Stimulated activated CD4-positive, alpha-beta T cell treated with anti-CD3 and anti-CD28 coated beads, Interleukin-4, amount 100 ng/mL, for 1 hour (primary cell): ENCODE measurements at places on chromosomes 2 and 18.

GRCh38 chr2:3182848-3183247 lies 194.8 kb downstream of the EIPR1 start:
- no peak for DNase-seq

- no peak for DNase-seq
Measured at GRCh38 chr2:9585486-9585885, 29.9 kb upstream of the ADAM17 start.

GRCh38 chr18:9296233-9297006 lies 38.2 kb upstream of the TWSG1 start:
- no peak for DNase-seq

- DNase-seq = no peak
Measured at GRCh38 chr2:161355106-161355505, 46.9 kb downstream of the PSMD14 start.

GRCh38 chr2:55843096-55843993 lies 80.2 kb downstream of the EFEMP1 start:
- DNase-seq = no peak

- no peak for DNase-seq
Measured at GRCh38 chr2:1478311-1479305, 65.3 kb downstream of the TPO start.

DNA sequence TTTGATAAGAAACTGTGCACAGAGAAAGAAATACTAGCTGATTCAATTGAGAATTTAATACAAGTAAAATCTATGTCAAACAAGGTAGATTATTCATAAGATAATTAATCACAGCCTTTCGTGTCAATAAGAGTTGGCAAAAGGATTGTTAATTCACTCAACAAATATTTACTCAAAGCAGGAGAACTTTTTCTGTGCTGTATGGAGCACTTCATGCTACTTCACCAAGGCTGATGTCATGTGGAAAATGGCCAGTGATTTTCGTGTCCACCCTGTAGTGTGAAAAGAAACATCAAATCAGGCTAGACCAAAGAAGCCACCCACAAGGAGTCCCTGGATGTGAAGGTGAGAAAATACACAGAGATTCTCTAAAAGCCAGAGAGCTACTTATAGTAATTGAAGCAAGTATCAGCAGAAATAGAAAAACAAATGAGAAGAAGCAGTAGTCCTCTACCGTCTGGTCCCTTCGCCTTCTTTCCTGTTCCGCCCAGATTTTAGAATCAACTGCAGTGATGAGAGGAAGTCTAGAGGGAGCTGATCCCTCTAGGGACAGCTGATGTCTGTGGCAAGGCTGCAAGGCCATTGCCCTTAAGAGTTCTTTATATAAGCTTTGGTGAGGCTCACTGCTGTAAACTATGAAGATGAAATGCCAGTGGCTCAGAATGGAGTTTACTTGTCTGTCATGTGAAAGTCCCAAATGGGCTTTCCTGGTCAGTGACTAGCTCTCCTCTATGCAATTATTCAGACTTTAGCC lies 201.3 kb upstream of the APCDD1 start:
- no peak for DNase-seq

- DNase-seq = no peak
Measured at GRCh38 chr2:42092084-42092996, 44.5 kb downstream of the PKDCC start.

DNA sequence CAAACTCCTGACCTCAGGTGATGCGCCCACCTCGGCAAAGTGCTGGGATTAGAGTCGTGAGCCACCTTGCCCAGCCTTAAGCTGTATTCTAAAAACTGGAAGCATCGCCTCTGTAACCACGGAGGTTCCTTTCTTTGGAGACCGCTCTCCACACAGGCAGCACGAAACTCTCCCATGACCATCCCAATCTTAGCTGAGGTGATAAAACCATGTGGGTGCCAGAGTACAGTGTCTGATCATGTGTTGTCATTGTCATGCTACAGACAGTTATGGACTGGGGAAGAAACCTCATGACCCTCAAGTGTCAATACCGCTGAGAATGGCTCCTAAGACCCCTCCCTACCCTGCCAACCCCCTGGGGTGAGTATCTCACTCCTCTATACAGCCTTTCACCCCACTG lies 41.4 kb upstream of the EPG5 start:
- DNase-seq = no peak

DNA sequence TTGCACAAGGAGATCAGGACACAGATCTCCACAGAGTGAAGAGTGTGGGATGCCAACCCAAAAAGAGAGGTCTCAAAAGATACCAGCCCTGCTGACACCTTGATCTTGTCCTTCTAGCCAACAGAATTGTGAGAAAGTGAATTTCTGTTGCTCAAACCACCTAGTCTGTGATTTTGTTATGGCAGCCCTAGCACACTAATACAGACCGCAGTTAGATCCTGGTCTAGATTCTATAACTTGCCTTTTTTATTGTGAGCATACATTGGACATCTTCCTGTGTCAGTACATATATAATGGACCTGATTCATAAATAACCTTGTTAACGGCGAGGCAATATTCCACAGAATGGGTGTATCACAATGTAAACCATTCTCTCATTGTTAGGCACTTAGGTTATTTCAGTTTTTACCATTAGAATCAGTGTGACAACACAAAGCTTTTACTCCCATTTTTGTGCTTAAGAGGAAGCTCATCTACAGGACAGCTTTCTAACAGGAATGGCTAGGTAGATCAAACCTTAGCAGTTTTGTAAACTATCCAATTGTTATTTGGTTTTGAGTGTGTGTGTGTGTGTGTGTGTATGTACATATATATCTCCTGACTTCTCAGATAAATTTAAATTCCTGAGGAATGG lies 89.0 kb downstream of the ACSL3 start:
- DNase-seq = no peak

DNA sequence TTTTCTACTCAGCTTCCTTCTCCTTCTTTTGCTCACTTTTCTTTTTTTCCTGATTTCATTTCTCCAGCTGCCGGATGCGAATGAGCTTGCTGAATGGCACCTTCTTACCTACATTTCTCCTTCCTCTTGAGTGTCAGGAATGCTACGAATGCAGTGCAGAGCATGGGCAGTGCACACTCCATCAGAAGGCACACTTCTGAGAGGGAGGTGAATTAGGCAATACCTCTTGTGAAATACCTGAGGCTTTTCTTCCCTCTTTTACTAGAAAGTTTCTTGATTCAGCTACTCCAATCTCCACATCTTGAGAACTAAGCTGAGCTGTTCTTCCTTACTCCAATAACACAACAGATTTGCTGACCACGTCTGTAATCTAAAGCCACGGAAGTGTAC lies 51.1 kb downstream of the PLEKHM3 start:
- no peak for DNase-seq

DNA sequence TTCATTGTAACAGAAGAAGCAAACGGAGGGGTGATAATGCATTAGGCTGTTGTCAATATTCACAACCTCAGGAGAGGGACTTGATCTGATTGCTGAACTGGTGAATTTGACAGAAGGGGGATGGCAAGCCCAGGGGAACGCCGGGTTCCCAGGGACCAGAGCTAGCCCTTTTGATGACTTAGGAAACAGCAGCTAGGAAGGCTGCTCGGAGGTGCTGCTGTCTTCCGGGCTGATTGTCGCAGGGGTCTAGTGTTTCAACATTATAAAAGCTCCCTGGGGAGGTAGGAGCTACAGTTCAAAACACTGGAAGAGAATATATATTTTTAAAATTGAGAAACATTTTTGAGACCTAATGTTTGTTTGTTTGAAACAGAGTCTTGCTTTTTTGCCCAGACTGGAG lies 47.3 kb downstream of the CD8B2 start:
- DNase-seq = no peak
